ENCODE measurements at places on chromosomes 16 and 17.

DNA sequence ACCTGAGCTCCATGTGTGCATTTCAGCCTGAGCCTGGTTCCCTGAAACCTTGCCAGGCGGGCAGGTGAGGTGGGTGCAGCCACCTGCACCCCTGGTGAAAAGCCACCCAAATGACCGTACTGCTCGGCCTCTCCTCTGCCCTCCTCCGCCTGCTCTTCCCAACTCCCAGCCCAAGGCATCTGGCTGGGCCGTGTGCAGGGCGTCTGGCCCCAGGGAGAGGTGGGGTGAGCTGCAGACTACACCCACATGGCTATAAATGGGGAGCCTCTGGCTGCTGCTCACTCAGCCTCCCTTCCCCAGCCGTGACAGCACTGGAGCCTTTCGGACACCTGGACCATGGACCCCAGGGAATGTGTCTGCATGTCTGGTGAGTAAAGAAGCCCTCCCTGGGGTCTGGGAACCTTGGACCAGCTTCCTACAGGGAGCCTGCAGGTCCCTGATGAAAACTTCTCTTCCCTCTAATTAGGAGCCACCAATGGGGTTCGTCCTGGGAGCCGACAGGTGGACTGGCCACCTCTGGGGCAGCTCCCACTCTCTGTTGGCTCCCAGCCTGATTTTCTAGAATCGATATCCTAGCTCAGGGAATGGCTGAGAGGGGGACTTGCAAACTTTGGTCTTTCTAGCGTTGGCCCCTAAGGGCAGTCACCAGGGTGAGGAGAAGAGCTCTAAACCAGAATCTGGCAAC, at the start of gene MT4:
Gene MT4 (plus strand): TSS at position 281 of the 685 bp plus-strand sequence. CDS start 56 bp downstream, at position 337.
- DNase-seq: no peak

- no peak for DNase-seq
Measured at GRCh38 chr17:77423589-77424451, 283.1 kb downstream of the SEC14L1 start.

DNA sequence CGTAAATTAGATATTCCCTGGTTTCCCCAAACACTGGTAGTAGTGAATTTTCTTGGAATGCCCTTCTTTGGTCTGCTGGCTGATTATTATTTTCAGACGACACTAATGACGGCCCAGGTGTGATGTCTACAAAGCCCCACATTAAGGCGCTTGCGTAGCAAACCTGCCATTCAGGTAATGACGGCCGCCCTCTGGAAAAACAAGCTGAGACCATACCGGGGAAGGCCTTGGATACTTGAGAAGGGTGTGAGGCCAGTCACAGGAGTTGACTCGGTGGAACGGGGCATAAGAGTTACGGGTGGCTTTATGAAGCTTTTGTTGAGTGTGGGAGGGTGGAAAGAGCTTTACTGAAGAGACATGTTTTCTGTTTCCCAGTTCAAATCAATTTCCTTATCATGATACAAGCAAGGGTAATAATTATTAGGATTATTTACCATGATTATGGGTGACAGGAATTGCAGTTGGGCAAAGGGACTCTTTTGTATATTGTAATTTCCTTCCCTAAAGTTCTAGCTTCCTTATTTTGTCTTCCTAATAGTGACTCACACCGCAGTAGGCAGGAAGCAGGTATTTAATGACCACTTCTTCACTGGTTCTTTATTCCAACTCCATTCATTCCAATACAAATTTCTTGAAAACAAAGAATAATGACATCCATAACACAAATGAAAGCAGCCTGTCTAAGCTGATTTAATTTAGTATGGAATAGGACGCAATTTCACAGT, 24.8 kb downstream of the KRT23 start:
- DNase-seq: no peak

DNA sequence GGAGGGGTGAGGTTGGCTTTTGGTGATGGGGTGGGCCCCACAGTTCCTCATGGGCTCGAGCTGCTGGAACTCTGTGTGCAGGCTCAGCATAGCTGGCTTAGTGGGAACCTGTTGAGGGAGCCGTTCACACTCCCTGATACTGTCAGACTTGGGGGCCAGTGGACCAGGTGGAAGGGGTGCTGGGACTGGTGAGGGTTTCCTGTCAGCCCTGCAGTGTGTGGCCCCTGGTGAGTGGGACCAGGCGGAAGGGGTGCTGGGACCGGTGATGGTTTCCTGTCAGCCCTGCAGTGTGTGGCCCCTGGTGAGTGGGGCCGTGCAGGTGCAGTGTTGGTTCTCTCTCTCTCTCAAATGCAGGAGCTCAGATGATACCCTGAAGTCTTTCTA, 45.1 kb upstream of the ZNF750 start:
- DNase-seq: no peak

DNA sequence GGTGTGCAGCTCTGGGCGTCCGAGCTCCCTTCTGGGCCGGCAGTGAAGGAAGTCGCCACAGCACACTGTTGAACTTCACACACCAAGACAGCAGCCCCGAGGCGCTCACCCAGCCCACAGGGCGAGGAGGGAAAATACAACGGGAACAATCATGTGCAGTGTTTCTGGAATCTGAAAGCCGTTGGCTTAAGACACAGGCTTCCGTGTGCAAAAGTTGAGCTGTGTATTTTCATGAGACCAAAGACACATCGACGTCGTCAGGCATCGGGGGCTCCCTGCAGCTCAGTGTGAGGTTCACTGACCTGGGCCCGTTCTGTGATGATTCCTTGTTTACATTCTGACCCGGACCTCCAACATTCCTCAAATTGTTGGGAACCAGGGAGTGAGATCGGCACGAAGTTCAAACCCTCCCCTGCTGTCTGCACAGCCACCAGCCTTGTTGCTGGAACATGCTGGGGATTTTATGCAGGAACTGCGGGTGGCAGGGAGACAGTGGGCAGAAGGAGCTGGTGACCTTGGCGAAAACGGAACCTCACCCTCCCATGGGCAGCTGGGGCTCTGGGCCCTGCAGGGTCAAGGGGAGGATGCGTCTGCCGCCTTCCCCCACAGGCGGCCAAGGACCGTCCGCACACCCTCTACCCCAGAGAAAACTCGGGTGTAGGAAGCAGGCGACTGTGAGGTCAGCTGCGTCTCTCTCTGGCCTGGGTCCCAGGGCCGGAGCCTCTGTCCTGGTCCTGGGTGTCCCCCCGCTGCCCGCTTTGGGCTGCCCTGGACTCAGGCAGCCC, 72.2 kb downstream of the METRNL start:
- DNase-seq: no peak

- no peak for DNase-seq
Measured at GRCh38 chr17:41870627-41871026, 5.4 kb upstream of the KLHL11 start.

GRCh38 chr17:74633326-74633725, 9.8 kb upstream of the CD300E start:
- DNase-seq: no peak

Data from stimulated activated CD8-positive, alpha-beta memory T cell treated with anti-CD3 and anti-CD28 coated beads, Interleukin-15, amount 100 ng/mL, for 48 hours (primary cell).